ENCODE measurements at places on chromosomes 16 and 17. TPM values are rescaled to one million over a fixed set of nuclear protein-coding genes. Genes with fewer than 3 reads are reported as not detected.

DNA sequence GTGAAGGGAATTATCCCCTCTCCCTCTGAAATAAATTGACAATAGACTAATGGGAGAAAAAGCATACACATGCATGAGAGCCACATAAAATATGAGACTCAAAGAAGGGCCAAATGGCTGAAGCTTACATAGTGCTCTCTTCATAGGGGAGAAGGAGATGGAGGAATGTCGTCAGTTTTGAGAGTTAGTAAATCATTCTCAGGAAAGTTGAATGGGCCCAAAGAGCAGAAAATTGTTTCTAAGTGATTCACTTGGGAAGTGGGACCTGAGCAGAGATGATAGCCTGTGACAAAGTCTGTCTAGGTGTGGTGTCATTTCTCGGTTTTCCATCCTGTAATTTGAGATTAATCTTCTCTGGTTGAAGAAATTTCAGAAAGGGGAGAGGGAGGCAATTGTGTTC is 35.0 kb downstream of the BCAS3 start:
- no peak for DNase-seq

DNA sequence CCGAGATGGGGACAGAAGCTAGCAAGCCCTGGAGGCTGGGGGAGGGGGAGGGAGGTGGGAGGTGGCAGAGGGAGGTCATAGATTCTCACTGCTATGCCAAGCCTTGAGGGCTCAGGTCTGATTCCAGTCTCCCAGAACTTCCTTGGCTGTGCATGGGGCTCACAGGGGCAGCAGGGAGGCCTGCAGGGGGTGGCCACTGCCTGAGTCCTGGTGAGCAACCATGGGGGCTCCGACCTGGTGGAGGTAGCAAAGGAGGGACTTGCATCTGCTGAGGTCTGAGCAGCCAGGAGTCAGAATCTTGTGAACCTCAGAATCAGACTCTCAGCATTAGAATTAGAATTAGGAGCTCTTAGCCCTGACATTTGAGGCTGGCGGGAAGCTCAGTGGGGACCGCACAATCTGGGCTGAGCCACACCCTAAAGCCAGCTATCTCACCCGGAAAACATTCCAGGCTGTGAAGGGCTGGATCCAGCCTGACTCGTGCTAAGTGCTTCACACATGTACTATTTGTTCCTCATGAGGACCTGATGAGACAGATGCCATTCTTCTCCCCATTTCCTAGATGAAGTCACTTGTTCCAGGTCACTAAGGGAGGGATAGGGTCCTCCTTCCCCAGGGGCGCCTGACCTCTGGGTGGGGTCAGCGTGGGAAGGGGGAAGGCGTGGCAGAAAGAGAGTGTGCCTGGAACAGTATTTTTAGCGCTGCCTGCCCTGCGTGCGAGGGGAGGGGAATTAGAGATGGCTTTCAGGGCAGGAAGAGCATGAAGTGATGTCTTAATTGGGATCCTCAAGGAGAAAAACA is 17.3 kb upstream of the KCNJ12 start:
- no peak for DNase-seq

DNA sequence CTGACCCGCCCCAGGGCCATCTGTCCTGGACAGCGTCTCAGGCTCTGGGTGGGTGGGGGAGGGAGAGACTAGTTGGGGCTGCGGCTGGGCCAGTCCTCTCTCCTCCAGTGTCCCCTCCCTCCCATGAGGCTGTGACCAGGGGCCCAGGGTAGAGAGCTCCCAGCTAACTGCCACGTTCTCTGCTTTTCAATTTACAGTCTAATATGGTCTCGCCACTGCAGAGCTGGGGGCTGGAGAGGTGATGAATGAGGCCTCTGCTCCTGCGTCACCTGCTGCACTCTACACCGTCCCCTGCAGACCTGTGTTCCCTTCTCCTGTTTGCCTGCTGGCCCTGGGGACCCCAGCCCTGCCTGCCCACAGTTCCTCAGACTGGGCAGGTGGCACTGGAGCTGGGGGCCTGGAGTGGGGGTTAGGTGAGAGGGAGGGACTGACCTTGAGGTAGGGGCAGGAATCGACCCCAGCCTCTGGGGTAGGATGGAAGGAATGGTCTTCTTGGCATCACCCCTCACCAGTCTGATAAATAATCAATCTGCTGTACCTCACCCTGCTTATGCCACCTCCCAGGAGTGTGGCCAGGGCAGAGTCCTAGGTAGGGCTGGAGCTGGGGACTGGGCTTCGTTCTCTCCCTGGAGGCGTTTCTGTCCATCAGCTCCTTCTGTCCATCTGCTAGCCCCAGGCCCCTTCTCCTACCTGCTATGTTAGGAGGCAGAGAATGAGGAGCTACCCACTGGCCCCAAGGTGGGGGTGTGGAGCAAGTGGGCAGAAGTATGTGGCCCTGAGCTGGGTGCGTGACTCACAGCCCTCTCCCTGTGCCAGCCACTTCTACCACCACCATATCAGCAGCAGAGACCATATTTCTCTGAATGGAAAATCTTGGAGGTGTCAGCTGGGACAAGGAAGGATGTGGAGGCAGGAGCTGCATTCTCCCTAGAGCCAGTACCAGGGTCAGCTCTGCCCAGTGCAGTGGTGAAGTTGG is 12.9 kb downstream of the SEZ6 start:
- DNase-seq, result no peak

GRCh38 chr16:11564046-11564926 is 22.4 kb downstream of the LITAF start:
- no peak for DNase-seq

PRSS33 gene
- polyA plus RNA-seq, result 4.0 TPM

DNA sequence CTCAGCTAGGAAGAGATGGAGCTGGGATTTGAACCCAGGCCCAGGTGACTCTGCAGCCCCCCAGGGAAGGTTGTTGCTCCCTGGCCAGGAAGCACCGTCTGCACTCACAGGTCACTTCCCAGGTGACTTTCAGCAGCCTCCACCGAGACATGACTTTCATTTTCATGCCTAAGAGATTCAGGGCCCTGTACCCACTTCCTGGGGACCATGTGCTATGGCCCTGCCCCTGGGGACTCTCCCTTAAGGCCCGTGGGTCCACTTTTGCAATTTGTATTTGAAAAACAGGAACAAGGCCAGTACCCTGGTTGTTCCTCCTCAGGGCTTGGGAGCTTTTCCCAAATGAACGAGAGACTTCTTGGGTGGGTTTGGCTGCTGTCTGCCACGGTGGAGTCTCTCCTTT is 191.0 kb downstream of the IRF8 start:
- no peak for DNase-seq

- DNase-seq, result no peak
These were observed 98.1 kb upstream of the DNAH17 start for GRCh38 chr17:78675316-78675616.

DNA sequence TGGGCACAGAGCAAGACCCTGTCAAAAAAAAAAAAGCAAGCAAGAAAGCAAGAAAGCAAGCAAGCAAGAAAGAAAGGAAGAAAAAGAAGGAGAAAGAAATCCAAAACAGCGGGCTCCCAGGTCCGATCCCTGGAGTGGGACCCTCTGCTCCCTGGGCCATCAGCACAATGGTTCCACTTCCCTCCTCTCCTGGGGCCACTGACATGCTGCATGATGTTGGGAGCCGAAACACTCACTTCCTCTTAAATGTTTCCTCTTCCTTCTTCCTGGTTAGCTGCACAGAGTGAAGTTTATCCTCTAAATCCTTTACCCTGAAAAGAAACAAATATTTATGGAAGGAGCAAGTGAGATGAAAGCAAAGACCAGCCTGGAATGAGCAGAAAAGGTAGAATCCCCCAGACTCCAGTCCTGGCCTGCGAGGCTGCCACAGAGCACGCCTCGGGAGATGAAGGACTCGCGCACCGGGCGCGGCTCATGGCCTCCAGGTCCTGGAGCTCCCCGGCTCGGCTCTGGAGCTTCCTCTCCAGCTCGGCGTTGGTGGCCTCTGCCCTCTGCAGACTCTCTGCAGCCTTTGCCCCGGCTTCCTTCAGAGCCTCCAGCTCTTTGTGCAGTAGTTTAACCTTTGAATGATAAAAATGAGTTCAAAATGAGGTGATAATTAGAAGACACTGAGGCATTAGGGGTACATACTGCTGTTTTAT is 19.0 kb downstream of the CCDC57 start:
- no peak for DNase-seq

All from immature natural killer cell (primary cell).